ENCODE measurements at places on chromosomes 12 and 14.
A peak's percentile ranks its signal among the peaks of the same experiment; 100 is the strongest.

GRCh38 chr12:52054231-52054832 lies 3.1 kb downstream of the NR4A1 start:
- no peak for DNase-seq

DNA sequence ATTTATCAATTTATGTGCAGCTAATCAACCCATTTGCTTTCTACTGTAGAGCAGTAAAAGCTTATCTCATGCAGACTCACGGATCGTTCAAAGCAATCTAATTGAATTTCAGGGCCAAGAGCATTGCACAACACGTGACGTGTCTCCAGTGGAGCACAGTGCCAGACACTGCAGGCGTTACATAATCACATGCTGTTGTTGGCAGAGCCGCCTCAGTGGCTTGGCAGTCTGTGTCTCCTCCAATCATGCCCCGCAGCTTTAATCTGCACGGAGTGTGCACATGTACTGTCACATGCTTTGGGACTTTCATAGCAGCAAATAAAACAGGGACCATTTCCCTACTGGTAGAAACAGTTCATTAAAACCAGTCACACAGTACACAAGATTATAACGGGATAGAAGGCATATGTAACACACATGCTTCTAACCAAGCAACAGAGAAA lies 309.3 kb downstream of the ITPR2 start:
- no peak for DNase-seq

DNA sequence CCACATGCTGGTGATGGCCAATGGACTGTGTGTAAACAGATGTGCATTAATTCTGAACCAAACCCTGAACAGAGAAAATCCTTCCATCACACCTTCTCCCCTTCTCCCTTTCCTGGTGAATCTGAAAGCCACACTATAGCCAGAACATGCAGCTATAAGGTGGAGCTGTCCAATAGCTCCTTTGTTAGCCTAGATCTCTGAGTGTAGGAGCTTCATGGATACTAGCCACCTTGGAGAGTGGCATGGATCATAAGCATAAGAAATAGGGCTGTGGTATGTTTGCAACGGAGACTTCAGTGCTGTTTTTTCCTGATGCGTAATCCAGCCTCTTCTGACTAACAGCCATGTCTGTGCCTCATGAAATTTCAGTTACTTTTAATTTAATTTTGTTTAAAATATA lies 364.5 kb downstream of the BTG1 start:
- no peak for DNase-seq

- no peak for DNase-seq
Observed at GRCh38 chr14:50750323-50750722, 80.6 kb downstream of the NIN start.

DNA sequence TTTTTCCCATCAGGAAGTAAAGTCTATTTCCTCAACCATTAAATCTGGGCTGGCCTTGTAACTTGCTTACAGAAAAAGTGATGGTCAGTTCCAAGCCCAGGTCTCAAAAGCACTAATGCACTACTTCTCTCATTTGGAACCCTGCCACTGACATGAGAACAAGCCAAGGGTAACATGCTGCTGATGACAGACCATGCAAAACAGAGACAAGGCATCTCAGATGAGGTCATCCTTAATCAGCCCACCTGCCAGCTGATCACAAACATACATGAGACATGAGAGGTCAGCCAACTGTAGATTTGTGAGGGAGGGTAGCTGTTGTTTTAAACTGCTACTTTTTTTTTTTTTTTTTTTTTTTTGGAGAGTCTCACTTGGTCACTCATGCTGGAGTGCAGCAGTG lies 16.2 kb downstream of the TWF1 start:
- DNase-seq = no peak

DNA sequence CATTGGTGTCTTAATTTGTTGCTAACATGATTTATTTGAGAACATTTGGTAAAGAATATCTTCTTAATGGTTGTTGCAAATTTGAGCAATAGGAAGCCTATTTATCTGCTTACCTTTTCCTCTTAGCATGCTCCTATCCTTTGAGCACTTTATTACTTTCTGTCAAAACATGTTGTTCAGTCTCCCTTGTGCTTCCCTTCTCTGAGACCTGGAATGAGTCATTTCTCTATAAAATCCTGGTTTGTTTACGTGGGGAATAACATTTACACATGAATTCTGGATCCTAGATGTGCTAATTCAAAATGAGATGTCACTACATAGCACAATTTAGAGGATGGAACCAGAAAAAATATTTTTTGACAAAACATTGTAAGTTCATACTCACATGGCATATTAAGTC lies 844.0 kb upstream of the LRFN5 start:
- no peak for DNase-seq

DNA sequence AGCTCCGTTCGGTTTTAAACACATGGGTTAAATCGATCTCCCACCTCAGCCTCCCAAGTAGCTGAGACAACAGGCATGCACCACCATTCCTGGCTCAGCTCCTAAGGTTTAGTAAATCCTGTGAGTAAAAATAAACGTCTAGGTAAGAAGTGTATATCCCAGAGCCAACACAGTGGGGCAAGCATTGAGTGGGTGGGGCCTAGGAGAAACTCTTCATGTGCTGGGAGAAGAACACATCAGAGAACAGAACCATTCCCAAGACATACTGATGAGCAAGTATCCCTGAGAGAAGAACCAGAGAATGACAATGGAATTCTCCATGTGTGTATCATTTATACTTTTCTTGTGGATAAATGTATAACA lies 86.3 kb downstream of the SEC23A start:
- no peak for DNase-seq

DNA sequence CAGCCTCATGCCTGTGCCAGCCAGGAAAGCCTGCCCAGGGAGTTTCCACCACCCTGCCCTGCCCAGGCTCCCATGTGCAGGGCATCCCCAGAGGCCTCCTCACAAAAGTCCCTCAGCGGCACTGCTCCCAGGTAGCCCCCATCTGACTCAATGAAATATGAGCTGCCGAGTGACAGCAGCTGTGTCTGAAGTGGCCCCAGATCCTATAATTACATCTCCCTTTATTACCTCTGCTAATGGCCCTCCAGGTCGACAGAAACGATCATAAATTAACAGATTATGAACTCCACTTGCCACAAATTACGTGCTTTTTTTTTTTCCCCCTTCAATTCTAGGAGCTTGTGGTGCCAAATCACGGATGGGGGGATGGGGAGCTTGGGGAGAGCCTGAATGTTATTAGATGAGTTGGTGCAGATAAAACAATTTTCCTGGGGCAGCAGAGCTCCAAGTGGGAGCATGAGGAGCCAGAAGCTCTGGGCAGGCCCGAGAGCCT lies 110.4 kb downstream of the ESRRB start:
- DNase-seq = no peak

DNA sequence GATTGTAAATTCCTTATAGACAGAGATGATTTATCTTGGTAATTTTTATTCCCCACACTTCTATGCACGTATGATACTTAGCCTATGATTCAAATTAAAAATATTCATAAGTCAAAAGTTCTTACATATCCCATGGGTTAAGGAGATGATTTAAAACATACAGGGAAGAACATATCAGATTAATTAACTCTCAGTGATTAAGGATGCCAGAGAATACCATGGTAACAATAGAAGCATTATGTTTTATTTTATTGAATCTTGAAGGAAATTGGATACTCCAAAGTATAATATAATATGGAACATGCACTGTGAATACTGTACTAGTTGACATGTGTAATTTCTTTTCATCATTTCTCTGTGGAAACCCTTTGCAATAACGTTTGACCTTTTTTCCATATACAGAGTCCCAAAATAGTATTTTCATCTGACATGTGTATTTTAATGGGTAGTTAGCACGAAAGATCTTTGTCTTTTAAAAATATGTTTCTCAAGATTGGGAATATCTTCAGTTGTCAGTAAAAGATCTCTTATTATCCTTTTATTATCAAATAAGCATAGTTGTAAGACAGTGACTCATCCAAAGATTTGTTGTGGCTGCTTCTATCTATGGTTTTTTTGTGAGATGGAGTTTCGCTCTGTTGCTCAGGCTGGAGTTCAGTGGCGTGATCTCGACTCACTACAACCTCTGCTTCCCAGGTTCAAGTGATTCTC lies 166.7 kb downstream of the RAD51B start:
- peak; percentile 5 for DNase-seq

GRCh38 chr14:97432586-97432985 lies 635.4 kb downstream of the VRK1 start:
- DNase-seq = no peak

DNA sequence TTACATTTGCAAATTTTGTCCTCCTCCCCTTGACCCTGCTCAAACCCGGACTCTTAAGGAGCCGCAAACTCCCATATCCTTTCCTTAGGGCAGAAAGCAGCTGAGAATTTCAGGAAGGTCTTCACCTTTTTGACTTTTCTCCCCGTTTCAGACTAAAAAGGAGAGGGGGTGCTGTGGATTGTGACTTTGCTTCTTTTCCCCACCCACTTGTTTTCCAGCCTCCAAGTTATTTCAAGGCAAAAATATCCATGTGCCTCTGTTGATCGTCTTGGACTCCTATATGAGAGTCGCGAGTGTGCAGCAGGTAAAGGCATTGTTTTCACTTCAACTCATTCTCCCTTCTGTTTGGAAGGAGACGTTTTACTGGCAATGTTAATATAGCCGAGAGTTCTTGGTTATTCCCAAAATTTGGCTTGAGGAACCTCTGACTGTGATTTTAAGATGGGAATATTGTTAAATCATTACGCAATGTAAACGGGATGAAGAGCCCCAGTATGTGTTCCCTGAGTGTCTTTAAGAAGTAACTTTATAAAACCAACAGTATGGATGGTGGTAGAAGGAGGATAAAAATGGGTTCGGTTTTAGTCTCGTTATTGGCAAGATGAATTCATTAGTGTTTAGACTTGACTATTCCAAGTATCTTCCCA lies 663 bp downstream of the LRRK2 start:
- no peak for DNase-seq

- DNase-seq = no peak
Observed at GRCh38 chr14:34147461-34147860, 196.6 kb upstream of the EGLN3 start.

GRCh38 chr14:78181270-78181669 lies 11.1 kb downstream of the NRXN3 start:
- DNase-seq = no peak

Measured in activated CD4-positive, alpha-beta T cell treated with anti-CD3 and anti-CD28 coated beads for 48 hours (primary cell).